SW480 (cell line): ENCODE measurements at places on chromosomes 5 and 9.

- DNase-seq = no peak
These were observed 156.0 kb downstream of the COL23A1 start for GRCh38 chr5:178434016-178434761.

DNA sequence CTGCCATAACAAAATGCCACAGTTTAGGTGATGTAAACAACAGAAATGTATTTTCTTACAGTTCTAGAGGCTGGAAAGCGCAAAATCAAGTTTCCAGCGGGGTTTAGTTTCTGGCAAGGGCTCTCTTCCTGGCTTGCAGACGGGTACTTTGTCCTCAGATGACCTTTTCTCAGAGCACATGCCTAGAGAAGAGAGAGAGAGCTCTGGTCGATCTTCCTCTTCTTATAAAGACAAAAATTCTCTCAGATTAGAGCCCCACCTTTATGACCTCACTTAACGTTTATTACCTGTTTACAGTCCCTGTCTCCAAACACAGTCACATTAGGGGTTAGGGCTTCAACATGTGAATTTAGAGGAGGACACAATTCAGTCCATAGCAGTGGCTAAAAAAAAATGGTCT is 119.7 kb downstream of the CETN3 start:
- DNase-seq = no peak

DNA sequence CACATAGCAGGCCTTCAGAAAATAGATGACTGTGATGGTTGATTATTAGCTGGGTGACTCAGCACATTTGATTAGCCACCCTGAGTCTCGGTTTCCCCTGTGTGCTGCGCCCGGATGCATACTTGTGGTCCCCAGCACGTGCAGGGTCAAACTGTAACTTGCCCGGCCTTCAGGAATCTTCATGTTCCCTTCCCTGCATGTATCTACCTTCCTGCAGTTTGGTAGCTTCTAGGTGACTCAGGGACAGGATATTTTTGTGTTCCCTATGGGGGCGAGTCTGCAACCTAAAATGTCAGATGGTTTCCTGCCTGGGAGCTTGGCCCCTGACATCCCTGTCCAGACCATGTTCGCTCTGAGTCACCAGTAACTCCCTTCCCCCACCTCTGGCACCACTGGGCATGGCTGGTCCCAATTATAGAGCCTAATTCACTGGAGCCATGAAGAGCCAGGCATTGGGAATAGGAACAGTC is 13.2 kb downstream of the PTGS1 start:
- DNase-seq = peak; percentile 41

DNA sequence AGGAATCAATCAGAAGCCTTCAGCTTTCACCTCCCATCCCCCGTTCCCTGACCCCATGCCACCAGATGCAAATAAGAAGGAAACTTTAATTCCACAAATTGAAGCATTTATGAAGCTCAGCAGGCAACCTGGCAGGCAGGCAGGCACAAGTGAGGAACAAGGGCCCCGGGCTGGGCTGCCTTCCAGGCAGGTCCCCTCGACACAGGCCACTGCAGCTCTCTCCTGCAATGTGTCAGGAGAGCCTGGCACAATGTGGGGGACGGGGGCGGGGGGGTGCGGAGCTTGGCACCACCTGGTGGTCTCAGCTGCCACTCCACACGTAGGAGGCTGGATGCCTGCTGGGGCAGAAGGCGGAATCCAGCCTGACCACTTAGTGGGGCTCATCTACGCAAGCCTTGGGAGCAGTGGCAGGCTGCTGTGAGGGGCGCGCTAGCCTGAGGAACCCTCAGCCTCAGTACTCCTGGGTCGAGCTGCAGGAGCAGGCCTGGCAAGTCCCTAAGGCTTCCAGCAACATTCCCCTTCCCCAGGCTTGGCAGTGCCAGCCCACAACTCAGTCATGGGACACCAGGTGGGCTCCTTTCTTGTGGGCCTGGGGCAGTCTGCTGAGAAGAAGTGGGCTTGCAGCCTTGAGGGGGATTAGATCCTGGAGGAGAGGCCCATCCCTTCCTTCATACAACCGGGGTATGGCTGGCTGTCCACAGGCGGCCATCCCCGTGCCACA is 50.2 kb upstream of the KCNMB1 start:
- DNase-seq = no peak

GRCh38 chr5:147701468-147701867 is 81.1 kb downstream of the JAKMIP2 start:
- no peak for DNase-seq

DNA sequence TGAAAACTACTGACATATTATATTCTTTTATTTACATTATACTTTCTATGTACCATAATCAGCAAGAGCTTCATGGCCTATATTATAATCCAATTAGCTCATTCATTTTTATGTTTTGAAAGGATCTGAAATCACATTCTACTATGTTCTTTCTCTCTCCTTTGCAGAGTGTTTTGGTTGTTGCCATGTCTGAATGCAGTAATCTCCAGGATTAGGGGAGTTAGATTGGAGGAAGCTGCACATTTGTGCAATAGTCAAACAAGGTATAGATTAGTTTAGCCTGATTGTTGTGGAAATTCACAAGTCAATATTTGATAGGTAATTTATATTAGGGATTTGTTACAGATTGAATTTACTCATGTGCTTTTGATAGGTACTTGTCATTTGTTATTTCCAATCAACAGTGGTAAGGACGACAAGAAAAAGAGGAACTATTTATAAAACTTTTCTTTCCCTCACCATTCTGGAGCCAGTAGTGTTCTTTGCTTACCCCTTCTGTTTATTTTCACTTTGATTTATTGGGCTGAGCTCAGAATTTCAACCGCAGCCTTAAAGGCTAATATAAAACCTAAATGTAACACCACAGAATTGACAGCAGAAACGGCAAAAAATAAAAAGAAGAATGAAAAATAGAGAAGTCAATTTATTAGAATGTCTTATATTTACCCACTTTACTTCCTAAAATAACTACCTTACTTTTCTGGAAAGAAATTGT is 597.0 kb downstream of the CHSY3 start:
- DNase-seq = no peak

DNA sequence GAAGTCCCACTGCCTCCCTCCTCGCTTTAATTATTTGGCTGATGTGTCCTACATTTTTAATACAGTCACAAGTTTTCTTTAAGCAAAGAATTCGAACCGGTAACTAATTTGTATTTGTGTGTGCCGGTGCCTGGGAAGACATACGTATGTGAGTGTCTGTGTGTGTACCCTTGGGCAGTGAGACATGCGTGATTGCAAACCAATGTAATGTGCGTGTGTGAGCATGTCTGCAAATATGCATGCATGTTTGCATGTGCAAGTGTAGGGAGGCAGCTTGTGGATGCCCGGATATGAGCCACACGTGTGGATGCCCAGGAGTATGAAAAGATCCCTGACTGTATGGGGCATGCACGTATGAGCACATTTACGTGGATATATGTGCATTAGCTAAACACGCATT is 44.4 kb upstream of the NEK6 start:
- no peak for DNase-seq

- peak; percentile 73 for DNase-seq
These were observed 3.4 kb downstream of the LMNB1 start for GRCh38 chr5:126780165-126780827.

DNA sequence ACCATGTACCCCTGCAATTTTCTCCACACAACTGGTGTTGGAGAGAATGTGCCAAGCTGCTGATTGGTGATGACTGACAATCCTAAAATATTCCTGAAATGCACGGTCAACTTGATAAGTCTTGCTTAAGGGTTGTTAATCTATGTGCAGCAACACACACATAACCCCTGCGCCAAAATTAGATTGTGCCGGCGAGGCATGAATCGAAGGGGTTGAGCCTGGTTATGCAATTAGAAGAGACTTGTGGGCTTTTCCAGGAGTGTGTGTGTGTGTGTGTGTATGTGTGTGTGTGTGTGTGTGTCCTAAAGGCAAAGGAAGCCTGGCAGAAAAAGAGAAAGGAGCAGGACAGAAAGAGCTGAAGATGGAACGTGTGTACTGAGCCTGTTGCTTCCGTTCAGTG is 22.3 kb downstream of the IRX2 start:
- no peak for DNase-seq

DNA sequence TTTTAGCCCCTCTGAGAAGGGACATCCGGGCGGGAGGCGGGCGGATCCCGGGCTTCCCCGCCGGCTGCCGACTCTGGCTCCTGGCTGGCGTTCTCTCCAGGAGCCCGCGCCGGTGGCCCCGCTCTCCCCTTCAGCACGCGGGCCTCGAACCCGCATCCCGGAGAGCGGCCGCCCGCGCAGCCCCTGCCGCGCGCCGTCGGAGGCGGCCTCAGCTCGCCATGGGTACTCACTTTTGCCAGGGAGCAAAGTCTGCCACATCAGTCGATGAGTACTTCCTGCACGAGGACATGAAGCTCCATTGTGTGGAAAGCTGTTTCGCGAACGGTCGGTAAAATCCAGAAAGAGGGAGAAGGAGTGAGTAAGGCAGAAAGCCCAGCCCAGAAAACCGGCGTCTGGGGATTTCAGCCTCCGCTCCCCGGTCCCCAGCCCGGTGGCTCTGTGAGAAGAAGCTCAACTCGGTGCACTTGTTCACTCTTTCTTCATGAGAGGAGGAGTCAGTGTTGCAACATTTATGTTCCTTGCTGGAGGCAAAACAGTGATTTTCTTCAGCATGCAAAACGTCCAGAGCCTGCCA is at the start of gene PRLR:
Gene PRLR (minus strand): TSS at position 450 of the 574 bp plus-strand sequence. CDS start 140,867 bp downstream, outside the sequence.
- peak; percentile 36 for DNase-seq

DNA sequence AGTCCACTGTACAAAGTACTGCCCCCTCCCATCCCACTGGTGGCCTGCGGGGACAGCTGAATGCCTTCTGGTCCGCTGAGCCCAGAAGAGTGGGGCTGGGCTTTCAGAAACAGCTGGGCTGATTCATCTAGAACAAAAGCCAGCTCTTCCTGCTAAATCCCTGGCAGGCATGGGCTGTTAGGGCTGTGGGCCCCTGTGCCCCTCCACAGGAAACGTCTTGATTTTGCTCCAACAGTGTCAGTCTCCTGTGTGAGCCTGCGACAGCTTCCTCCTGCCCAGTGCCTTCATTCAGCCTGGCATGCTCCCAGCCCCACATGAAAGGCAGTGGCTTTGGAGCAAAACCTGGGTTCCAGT is 6.9 kb upstream of the GSN start:
- peak; percentile 23 for DNase-seq

DNA sequence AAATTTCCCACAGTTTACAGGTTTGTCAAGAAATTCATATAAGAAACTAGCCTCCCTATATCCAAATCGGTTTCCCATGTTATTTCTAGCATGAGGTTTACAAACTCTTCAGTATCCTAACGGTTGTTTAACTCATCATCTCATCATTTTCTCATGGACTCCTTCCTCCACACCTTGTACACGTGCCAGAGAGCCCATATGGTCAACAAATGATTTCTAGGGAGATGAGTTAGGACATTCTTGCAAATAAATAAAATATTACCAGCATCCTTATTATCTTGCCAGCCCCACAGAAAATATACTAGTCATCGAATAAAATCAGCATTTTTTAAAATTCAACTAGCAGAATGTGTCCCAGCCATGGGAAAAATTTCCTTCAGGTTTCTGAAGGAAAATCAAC is 285.2 kb downstream of the EBF1 start:
- no peak for DNase-seq

DNA sequence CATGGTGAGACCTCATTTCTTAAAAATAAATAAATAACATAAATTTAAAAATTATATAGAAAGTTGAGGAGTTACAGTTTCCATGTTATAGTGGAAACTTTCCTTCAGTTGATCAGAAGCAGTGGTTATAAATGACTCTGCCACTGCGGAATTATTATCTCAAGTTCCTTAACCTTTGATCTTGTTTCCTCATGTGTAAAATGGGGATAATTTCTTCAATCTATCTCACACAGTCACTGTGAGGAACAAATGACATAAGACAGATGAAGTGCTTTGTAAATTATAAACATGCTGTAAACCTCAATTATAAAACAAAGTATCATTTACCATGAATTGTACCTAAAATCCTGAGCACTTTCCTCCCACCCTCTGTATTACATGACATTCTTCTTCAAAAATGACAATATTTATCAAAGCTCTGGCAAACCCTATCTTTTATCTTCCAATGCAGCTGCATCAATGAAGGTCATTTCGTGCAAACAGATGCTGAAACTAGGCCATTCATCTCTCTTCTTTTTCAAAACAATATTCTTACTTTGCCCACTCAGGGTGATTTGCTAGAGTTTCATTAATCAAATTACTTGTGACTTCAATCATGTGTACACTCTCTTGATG is 46.8 kb downstream of the TMEM245 start:
- DNase-seq = no peak
